ENCODE measurements at places on chromosomes 13 and 19. TPM values are rescaled to one million over a fixed set of nuclear protein-coding genes. Genes with fewer than 3 reads are reported as not detected.

- peak; percentile 77 for DNase-seq
These were observed 12.9 kb downstream of the SPC24 start for GRCh38 chr19:11142528-11143171.

The TSKS gene
- total RNA-seq: 0.39 TPM

- no peak for DNase-seq
These were observed 45.4 kb upstream of the POMP start for GRCh38 chr13:28613562-28613961.

DNA sequence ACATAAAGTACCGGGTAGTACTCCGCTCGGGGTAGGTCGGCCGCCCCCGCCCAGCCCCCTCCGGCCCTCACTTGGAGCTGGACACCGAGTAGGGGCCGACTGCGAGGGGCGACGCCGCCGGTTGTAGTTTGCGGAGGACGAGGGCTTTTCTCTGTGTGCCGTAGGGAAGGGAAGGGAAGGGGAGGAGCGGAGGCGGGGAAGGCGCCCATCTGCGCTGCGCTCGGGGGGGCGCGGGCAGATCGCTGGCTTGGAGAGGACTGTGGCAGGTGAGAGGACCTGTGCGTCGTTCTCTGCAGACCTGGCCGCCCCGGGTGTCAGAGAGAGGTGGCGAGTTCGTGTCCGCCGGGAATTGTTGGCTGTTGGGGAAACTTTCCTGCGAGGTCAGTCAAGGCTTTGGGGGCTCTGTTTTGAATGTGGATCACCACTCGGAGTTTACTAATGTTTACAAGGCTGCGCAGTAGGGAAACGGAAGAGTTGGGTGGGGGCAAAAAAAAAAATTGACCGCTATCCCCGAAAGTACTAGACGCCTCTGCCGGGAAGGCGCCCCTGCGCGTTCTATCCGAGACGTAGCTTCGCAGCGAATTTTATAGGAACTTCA lies 1.4 kb downstream of the ING1 start:
- peak; percentile 77 for DNase-seq

- DNase-seq: no peak
These were observed 431.2 kb upstream of the SLC10A2 start for GRCh38 chr13:103497404-103497803.

The MEIS3 gene
- total RNA-seq: 11.8 TPM
